ENCODE measurements at places on chromosomes 2 and 18.

- DNase-seq, result no peak
Observed at GRCh38 chr2:191463790-191464189, 214.1 kb upstream of the NABP1 start.

DNA sequence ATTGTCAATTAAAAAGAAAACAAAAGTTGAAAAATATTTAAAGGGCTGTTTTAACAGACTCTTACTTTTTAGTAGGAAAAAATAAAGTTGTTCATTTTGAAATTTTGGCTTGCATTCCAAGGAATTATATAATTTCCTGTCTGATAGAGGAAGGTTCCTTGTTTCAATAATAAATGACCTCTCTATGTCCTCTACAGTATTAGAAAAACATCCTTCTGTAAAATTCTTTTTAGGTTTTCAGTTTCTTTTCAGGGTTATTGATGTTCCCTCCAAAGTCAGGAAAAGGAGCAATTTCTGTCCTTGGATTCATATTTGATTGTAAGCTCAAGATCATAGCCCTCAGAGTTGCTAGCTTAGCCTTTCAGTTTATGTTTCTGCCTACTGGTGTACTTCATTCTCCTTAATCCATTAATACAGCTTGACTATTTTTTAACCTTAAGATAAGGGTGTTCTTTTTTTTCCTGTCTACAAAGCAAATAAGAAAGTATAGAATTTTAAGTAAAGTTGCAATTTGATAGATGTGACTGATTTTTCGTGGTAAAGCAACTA lies 125.2 kb upstream of the COL3A1 start:
- DNase-seq, result no peak

GRCh38 chr2:179560257-179560735 lies 295.7 kb upstream of the SESTD1 start:
- DNase-seq, result no peak

GRCh38 chr18:13186687-13187086 lies 31.9 kb upstream of the LDLRAD4 start:
- DNase-seq, result no peak

DNA sequence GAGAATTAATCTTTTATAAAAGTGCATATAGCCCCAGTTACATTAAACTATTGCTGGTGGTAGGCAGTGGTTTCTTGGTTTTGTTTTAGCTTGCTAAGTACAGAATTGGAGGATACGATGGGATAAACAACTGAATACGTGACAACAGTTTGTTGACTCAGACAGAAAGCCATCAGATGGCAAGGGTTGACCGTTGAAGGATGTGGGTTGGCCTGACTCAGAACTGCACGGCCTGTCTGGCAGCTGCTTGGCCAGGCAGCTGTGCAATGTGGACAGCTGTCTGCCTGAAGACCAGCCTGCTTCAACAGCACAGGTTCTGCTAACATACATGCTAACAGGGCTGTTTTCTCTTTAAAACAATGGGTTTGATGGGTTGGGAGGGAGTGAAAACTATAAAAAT lies 46.6 kb downstream of the PRKRA start:
- DNase-seq, result no peak

GRCh38 chr2:74576863-74577229 lies 22.3 kb downstream of the DOK1 start:
- no peak for DNase-seq

- no peak for DNase-seq
Observed at GRCh38 chr2:158276619-158277471, 175.2 kb downstream of the UPP2 start.

DNA sequence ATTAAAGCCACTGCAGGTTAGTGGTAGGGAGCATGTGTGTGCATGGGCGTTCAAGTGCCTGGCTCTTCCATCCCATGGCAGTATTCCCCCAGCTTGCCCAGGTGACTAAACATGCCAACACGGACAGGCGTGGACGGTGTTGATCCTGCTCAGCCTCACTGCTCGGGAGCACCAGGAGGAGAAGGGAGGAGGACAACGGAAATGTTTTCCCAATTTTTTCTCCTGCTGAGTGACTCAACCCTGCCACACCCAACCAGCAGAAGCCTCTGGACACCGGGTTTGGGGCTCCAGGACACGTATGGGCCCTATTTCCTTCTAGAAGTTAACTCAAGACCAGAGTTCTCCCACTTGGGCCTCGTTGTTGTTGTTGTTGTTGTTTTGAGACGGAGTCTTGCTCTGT lies 139.1 kb downstream of the CYP26B1 start:
- no peak for DNase-seq

- DNase-seq, result no peak
Observed at GRCh38 chr2:237156031-237156856, 70.6 kb downstream of the COPS8 start.

- no peak for DNase-seq
Observed at GRCh38 chr2:168944065-168944464, 43.0 kb downstream of the G6PC2 start.

- no peak for DNase-seq
Observed at GRCh38 chr2:3288470-3289170, 89.0 kb downstream of the EIPR1 start.

DNA sequence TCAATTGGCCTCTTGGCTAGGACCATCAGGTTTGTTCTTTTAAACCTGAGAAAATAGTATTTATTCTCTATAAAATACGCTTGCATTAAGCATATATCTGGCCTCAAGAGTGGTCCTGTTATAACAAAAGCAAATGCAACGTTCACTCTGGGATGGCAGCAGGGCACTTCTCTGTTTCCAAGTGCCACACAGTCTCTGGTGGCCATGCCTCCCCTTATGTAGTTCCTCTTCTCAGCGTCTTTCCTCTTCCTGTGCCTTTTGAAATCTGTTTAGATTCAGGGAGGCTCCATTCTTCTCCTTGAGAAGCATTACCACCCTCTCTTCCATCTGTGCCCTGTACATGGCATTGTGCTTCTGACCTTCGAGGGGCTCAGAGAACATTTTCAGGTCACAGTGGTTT lies 51.9 kb downstream of the TSHZ1 start:
- no peak for DNase-seq

- no peak for DNase-seq
Observed at GRCh38 chr2:129801575-129801974, 177.9 kb upstream of the RAB6C start.

DNA sequence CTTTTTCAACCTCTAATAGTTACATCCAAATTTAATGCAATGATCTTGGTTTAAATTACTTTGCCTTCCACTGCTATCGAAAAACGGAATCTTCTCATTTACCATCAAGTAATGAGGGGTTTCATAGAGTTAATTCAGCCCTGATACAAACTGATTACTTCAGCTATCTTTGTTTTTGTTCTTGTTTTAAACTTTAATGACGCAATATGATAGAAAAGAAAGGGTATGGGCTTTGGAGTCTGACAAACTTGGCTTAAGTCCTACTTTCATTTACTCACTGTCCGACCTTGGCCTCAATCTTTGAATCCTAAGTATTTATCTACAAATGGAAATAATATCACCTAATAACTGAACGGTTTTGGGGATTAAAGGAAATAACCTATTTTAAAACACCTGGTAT lies 16.1 kb downstream of the ADAM17 start:
- DNase-seq, result no peak

- DNase-seq, result no peak
Observed at GRCh38 chr2:64179582-64180321, 35.5 kb upstream of the PELI1 start.

DNA sequence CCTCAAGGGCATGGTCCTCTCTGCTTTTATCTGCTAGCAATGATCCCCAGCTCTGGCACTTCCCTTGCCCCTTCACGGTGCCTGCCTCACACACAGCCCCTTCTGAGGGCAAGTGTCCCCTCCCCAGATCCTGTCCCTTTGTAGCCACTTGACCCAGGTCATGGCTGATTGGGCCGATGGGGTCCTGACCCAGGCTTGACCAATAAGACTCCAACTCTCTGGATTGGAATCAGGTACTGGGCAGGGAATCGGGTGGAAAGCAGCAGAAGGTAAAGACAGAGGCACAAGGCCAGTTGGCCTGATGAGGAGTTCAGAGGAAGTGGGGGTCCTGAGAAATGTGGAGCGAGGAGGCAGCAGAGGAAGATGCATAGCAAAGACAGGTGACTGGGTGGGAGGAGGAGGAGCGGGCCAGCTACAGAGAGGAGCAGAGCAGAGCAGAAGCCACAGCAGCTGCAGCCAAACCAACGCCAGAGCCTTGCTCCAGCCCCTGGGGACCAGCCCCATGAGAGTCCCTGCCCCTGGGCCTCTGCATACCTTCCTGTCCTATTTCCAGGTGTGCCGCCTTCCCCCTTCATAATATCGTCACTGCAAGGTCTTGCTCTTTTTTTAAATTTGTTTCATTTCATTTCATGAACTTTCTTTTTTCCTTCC lies 39.1 kb downstream of the CAPN13 start:
- no peak for DNase-seq

GRCh38 chr2:239673641-239674040 lies 272.8 kb upstream of the HDAC4 start:
- no peak for DNase-seq

GRCh38 chr18:13101659-13102197 lies 110.6 kb downstream of the CEP192 start:
- no peak for DNase-seq

GRCh38 chr2:88187038-88187676 lies 17.0 kb downstream of the THNSL2 start:
- peak; percentile 8 for DNase-seq

- no peak for DNase-seq
Observed at GRCh38 chr2:67489396-67489795, 92.3 kb downstream of the ETAA1 start.

DNA sequence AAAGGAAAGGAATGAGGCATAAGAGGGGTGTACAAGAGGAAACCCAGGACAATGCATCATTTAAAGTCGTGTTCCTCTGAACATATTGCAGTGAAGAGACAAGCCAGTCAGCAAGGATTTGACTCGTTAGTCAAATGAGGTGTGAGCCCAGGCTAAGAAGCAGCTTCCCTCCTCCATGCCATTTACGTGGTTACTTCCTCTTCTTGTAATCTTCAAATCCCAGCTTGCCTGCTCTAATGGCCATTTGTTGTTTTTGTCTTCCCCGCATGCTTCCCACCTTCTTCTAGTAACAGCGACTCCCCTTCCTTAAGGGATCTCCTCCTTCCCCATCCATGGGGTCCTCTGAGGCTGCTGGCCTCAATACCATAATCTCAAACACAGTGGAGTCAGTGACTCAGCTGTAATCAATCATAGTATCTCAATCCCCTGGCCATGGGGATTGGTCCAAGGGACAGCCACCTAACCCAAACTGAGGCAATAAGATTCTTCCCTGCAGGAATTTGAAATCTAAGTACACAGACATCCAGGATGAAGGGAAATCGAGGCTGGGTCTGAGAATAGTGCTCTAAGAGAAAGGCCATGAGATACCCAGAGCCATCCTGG lies 37.6 kb downstream of the SLC14A1 start:
- no peak for DNase-seq

GRCh38 chr2:9842487-9843228 lies 616 bp upstream of the TAF1B start:
- DNase-seq, result no peak

DNA sequence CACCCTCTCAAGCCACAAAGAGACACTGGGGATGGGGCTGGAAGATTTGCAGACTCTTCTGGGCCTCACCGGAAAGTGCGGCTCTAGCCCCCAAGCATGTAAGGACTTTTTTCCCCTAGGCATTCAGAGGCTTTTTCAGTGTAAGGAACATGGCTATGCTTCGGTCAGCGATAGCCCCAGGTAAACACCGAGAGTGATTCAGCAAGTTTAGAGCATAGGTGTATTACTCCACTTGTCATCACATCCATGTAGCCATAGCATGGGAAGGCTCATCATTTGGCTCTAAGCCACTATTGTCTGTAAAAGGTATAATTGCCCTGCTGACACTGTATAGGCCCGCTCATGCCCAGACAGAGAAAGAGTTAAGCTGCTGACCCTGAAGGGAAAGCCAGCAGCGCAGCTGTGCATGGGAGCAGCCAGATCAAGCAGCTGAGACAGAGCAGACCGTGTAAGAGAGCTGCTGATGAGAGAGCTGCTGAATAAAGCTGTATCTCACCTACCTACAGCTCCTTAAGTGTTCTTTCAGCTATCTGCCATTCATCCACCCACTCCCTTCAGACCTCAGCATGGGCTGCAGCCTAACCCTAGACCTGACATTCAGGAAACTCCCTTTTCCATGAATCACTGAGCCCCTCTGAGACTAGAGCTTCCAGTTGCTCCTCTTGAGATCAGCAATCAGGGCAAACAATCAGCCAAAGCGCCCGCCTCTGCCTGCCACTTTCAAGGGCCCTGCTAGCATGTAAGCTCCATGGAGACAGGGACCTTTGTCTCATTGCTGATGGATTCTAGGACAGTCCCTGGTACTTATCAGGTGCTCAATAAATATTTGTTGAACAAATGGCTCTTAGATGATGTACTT lies 25.5 kb downstream of the LGALSL start:
- DNase-seq, result no peak

- DNase-seq, result no peak
Observed at GRCh38 chr2:227890495-227891079, 19.2 kb downstream of the DAW1 start.

GRCh38 chr2:180716186-180717180 lies 263.9 kb upstream of the UBE2E3 start:
- DNase-seq, result no peak

- DNase-seq, result no peak
Observed at GRCh38 chr2:143440411-143441012, 311.3 kb downstream of the ARHGAP15 start.

- DNase-seq, result no peak
Observed at GRCh38 chr2:218870984-218871344, 9.7 kb upstream of the WNT10A start.

DNA sequence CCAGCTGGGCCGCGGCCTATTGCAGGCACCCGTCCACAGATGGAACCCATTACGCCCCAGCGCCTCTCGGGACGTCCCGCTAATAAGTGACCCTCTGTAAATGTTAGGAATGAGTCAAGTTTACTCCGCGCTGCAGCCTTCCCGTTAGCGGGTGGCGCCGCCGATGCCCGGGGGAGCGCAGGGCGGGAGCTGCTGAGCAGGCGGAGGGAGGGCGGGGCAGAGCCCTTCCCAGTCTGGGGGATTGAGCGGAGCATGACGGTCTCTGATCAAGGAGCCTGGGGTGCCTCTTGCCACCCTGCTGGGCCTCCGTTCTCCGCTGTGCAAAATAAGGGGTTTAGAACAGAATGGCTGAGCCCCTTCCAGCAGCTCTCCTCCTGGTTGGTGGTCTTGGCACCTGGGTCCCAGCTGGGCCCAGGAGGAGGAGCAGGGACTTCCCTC lies 10.5 kb downstream of the CROCC2 start:
- DNase-seq, result no peak

All from activated CD4-positive, CD25-positive, alpha-beta regulatory T cell (primary cell).